Anterior cingulate cortex (tissue), 58 donors: ENCODE measurements at places on chromosomes 12 and 14.
A peak's percentile ranks its signal among the peaks of the same experiment; 100 is the strongest.

- DNase-seq: no peak
These were observed 51.5 kb upstream of the CMKLR1 start for GRCh38 chr12:108390495-108391203.

GRCh38 chr12:76878099-76878898, 520 bp downstream of the CSRP2 start:
- DNase-seq: peak; percentile 49

DNA sequence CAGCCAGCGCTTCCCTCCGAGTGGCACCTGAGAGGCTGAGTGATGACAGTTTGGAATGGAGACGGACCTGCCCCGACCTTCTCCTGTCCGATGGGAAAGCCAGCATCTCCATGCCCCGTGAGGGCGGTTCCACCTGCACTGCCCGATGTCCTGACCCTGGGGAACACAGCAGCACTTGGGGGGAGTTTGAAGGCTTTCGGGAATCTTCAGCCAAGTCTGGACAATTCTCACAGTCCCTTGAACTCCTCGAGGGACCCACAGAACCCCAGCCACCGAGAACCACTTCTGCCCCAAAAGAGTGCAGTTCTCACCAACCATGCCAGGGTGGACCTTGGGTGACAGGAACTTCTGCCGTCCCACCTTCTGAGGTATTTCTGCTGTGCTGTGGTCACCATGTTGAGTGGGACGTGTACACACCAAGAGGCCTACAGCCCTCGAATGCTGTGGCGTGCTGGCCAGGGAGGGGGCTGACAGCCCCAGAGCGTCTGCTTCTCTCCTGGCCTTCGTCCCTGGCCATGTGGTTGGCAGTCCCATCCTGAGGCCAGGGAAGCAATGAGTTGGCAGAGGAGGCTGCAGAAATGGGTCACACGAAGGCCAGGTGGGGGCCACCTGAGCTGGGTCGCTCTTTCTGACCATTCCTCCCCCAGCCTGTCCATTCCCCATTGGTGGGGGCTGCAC, 1.0 kb downstream of the CLBA1 start:
- DNase-seq: no peak

DNA sequence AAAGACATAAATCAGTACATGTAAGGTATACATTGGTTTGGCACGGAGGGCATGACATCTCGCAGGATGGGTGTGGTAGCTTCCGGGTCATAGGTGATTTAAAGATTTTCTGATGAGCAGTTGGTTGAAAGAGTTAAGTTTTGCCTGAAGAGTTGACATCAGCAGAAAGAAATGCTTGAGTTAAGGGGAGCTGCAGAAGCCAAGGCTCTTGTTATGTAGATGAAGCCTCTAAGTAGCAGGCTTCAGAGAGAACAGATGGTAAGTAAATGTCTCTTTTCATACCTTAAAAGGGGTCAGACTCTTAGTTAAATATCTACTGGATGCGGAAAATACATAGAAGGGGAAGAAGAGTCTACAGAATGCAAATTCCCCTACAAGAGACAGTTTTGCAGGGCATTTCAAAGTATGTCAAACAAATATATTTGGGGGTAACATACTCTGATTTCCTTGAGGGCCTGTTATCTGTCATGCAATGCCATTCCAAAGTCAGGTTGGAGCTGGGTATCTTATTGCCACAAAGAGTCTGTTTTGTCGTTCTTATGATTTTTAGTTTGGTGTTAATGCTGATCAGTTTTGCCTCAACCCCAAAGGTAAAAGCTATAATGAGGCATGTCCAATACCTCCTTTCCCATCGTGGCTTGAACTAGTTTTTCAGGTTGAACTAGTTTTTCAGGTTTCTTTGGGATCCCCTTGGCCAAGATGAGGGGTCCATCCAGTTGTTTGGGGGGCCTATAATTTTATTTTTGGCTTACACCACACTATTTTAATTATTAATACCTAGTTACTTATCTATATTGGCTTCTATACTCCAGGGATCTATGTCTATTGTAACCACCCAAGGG, 67.0 kb downstream of the PTHLH start:
- no peak for DNase-seq

- DNase-seq: no peak
These were observed 33.3 kb upstream of the CCND2 start for GRCh38 chr12:4240161-4240783.

DNA sequence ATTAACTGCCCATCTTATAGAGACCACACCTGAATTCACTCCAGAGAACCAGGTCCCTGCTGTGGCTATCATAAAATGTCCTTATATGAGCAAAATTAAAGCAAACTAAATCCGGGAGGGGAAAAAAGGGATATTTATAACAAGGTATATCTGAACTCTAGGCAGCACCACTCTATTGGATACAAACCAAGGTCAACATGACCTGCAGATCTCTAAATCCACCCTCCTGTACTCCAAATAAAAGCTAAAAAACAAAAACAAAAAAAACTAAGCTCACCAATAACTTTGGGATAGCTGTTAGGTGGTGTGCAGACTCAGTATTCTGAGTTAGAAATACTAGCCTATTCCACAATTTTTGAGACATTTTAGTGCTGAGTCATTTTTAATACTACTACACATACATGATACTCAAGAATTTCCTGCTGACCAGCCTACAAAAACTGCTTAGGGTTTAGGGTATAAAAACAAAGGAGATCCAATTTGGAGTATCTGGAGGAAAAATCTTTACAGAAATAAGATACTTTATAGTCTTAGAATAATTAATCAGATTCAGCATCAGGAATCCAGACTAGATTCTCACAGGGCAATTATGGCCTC, 46.6 kb upstream of the LTBP2 start:
- no peak for DNase-seq

DNA sequence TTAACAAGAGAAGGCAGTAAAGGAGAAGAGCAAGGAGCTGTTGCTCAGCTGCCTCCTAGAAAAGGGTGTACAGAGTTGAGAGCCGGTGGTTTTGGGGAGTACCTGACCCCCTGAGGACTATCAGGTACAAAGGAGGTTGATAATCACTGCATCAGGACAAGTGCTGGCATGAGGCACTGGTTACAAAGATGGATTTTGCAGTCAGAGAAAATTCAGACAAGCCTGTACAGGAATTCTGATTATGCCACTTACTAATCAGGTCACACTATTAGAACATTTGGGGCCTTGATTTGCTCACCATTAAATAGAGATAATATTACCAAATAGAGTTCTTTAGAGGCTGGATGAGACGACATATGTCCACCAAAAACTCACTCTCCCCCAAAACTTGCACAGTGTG, 450.9 kb upstream of the TMPO start:
- DNase-seq: no peak

DNA sequence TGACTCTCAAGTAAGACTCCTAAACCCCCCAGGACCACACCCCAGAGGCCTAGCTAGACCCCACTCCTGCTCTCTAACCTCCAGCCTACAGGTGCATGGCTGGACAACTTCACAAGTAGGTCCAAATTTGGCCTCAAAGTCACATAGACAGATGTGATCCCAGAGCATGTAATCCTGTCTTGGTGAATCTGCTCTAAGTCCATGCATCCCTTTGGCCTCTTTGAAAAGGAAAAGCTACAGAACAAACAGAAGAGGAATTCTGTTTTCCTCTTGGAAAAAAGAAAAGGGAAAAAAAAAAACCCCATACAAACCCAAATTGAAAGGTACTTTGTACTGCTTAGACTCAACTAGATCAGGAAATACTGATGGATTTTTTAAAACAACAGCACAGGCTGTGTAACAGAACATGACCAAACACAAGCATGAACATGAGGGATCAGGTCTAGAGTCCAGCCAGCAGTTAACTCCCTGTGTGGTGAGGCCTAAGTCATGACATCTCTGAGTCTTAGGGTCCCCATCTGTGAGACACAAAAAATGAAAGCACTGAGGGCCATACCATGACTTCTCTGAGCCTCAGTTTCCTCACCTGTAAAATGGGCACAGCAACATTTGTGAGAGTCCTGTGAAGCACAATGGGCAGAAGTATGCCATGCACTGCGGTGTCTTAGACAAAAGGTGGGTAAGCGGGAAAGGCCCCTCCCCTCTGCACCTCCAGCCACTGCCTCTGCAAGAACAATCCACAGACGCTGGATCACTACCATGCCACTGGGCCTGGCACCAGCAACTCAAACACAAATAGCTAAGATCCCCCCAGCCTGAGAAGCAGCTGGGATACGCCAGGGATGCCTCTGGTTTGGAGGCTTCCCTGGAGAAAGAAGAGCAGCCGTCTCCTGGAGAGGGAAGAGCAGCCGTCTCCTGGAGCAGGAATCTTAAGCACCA, 9.9 kb downstream of the PITPNM2 start:
- DNase-seq: no peak

DNA sequence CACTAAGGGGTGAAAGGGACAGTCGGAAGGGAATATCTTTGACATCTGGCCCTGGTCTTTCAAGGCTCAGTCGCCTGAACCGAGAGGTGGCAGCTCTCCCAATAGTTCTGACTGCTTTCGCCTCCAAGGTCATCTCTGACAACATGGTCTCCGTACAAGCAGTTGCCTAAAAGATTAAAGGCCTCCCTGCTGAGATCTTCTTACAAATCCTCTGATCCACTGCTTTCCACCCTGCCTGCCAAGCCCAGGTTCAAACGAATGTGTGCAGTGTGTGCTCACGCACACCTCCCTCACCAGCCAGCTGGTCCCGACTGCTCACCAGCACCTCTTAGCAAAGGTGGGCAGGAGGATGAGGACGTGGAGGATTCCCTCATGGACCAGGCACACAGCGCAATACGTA, 10.4 kb downstream of the B4GALNT3 start:
- DNase-seq: no peak

- DNase-seq: no peak
These were observed 54.9 kb downstream of the VWF start for GRCh38 chr12:6069437-6070093.

- no peak for DNase-seq
These were observed 73.1 kb upstream of the GPR68 start for GRCh38 chr14:91317381-91318308.

DNA sequence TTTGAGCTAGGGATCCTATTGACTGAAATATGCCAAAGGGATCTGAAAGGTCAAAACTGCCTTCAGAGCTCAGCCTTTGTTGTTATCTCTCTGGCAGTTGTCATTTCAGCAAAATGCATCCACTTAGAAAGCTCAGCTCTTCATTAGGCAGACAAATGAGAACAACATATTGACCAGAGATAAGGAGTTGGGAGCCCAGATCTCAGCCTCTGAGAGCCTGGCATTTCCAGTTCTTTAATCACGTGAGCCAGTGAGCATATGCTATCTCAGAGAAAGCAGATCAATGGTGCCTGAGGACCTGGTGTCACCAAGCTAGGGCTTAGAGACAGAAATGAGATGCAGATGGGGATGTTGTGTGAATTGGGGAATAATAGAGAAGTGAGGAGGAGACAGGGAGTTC, 101.1 kb downstream of the DAD1 start:
- no peak for DNase-seq

DNA sequence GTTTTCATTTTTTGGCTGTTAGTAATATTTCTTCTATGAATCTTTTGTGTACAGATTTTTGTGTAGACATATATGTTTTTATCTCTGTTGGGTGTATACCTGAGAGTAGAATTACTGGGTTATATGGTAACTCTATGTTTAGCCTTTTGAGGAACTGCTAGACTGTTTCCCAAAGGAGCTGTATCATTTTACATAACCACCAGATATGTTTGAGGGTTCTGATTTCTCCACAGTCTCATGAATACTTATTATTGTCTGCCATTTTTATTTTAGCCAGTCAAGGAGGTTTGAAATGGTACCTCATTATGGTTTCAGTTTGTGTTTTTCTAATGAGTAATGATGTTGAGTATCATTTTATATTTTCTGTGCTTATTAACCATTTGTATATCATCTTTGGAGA, 1.9 kb downstream of the PCNX4 start:
- DNase-seq: no peak

GRCh38 chr12:129887101-129887500, 16.7 kb downstream of the TMEM132D start:
- DNase-seq: no peak

DNA sequence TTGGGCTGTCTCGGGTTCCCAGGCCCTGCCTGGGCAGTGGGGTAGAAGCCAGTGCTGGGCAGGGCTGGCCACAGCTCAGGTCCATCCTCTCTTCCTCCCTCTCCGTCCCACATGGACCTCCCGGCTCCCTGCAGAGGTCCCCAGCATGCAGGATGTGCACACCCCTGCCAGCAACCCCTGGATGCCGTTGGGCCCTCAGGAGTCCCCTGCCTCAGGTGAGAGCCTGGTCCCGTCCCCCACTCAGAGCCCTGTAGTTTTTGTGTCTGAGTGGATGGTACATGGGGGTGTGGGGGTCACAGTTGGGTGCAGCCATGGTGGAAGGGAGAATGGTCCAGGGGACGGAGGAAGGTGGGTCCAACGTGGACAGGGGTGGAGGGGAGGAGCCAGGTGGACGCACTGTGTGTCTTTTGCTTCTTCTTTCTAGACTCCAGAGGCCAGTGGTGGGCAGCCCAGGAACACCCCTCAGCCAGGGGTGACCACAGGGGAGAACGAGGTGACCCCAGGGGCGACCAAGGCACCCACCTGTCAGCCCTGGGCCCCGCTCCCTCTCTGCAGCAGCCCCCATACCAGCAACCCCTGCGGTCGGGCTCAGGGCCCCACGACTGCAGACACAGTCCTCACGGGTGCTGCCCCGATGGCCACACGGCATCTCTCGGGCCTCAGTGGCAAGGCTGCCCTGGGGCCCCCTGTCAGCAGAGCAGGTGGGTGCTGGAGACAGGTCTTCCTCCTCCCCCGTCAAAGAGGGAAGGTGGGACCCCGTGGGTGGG, 21.7 kb downstream of the PAPLN start:
- DNase-seq: no peak

- no peak for DNase-seq
These were observed 311.9 kb downstream of the AACS start for GRCh38 chr12:125377093-125377492.

DNA sequence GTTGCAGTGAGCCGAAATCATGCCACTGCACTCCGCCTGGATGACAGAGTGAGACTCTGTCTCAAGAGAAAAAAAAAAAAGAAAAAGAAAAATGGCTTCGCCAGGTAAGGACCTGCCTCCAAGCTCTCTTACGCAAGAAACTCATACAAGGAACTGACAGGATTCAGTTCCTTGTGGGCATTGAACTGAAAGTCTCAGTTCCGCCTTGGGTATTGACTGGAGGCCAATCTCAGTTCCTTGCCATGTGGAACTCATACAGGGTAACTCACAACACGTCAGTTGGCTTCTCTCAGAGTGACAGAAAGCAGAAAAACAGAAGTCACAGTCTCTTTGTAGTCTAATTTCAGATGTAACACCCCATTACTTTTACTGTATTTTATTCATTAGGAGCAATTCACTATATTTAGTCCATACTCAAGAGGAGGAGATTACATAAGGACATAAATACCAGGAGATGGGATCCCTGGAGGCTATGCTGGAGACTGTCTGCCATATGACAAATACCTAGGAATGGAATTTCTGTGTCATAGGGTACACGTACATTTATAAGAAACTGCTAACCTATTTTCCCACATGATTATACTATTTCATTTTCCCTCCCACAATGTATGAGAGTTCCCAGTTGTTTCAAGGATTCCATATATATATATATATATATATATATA, 11.4 kb upstream of the NOPCHAP1 start:
- DNase-seq: no peak

- DNase-seq: no peak
These were observed 64.9 kb upstream of the DICER1 start for GRCh38 chr14:95222151-95222631.

GRCh38 chr14:98580131-98580678, 691.8 kb downstream of the BCL11B start:
- DNase-seq: no peak
